ENCODE measurements at places on chromosomes 3 and 15.

GRCh38 chr3:107985496-107985895 is 105.3 kb downstream of the CD47 start:
- DNase-seq = no peak

DNA sequence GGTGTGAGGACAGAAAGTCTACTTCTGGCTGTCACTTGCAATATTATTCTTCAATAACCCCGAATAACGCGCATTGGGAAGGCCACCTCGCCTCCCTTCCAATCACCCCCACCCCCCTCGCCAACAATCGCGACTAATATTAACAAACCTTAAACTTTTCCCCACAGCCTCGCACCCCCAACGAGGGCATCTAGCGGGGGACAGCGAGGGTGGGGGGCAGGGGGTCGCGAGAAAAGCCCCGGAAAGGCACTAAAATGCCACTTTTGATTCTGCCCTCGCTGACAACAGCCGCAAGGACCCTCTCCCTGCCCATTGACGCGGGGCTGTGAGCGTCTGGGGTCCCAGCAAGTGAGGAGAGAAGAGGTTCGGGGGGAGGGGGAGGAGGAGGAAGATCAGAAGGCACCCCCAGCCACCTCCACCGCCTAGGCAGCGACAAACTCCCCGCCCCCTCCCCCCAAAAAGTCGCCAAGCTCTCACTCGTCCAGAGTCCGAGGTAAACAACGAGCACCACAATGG is 868 bp downstream of the SATB1 start:
- no peak for DNase-seq

GRCh38 chr3:204102-204501 is 7.5 kb downstream of the CHL1 start:
- no peak for DNase-seq

DNA sequence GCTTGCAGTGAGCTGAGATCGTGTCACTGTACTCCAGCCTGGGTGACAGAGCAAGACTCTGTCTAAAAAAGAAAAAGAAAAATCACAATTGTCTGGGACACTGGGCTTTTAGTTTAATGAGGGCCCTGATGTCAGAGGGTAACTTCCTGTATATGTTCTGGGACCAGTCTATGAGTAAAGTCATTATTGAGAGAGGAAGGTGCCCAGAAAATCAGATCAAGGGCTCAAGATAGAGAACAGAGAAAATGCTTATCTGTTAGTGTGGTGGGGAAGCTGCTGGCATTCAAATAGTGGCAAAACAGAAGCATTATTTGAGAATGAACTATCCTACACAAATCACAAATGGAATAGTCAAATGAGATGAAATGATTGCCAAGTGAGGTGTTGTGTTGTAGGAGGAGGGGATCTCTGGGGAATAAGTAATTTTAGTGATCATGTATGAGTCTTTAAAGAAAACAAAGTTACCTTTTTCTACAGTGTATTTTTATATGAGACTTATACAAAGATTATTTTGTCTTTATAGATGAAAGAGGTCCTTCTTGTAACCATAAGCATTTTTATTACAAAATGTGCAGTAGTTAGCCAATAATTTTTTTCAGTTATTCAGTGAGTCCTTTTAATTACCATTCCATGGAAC is 13.4 kb downstream of the ARIH2 start:
- no peak for DNase-seq

- DNase-seq = no peak
Measured at GRCh38 chr15:80777137-80777536, 2.0 kb upstream of the CEMIP start.

DNA sequence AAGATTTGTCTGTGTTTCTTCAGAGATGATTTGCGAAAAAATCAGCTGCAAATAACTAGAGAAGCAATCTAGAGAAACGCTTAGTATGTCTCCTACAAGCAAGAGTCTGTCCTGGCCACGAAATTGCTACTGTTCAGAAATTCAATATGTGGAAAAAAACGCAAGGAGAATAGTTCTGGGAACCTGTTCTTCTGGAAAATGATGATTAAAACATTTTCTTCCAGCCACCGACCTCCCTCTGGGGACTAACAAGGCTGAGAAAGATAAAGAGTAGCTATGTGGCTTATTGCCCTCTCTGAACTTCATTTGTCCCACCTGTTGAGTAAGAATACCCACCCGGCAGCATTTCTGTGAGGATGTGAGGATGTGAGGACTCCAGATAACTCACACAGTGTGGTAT is 31.6 kb downstream of the SNTN start:
- DNase-seq = no peak

DNA sequence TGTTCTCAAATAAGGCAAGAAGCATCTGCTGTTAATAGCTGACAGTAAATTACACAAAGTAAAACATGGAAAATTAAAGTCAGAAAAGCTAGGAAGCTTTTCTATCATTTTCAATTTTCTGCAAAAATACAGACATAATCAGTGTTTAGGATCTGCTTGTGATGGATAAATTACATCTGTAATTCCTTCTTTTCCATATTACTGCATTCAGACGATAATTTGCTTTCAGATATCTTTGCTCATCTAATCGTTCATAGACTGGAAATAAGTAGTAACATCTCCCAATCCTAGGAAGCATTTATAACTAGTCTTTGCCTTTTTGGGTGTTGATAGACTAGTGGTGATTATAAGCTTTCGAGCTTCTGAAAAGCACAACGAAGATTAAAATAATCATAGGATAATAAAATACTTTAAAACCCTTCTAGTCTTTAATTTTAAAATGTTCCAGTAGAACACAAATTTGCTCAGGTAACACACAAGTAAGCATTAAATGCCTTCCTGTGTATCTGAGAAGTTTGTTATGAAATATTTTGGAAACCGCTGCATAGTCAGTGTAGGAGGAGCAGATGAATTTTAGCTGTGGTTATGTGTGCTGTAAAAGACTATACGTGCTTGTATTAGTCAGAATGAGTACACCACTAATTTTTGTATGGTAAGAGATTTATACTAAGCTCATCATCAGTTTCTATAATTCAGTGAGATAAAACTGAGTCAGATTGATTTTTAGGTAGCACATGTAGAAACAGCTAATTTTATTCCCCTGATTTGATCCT is 41.0 kb downstream of the MBNL1 start:
- DNase-seq = no peak

DNA sequence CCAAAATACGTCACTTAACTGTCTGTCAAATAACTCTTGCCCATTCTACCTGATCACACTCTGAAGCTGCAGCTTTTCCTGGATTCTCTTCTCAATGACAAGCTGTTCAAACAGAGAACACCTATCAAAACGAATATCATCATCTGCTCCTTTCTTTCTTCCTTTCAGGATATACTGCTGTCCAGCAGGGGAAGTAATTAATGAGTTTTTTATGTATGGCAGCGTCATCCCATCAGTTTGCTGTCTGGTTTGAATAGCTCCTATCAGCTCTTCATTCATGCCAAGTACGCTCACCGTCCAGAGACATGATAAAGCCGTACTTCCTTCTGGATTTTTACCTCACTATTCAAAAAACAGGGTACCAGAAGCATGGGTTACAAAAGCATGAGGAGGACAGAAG is at the start of gene CHRM5:
CHRM5 (plus strand) TSS at position 274 of the 400 bp plus-strand sequence. CDS start 94,221 bp downstream, outside the sequence.
- no peak for DNase-seq

- DNase-seq = no peak
Measured at GRCh38 chr3:170631755-170632488, 46.0 kb upstream of the SLC7A14 start.

DNA sequence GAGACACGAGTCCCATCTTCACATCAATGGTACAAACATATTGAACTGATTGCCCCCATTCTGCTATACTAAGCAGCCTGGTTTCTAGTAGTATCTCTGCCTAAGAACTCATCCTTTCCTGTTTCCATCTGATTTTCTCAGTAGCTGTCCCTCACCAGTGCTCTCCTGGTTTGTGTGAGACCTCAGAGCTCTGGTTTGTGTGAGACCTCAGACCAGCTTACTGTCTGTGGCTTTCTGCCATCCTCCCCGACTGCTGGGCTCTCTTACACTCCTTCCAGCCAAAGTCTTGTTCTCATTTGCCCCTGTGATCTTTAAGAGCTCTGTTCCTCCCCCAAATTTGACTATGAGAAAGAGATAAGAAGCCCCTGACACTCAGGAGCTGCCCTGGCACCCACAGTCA is 41.1 kb upstream of the NEDD4 start:
- DNase-seq = no peak

DNA sequence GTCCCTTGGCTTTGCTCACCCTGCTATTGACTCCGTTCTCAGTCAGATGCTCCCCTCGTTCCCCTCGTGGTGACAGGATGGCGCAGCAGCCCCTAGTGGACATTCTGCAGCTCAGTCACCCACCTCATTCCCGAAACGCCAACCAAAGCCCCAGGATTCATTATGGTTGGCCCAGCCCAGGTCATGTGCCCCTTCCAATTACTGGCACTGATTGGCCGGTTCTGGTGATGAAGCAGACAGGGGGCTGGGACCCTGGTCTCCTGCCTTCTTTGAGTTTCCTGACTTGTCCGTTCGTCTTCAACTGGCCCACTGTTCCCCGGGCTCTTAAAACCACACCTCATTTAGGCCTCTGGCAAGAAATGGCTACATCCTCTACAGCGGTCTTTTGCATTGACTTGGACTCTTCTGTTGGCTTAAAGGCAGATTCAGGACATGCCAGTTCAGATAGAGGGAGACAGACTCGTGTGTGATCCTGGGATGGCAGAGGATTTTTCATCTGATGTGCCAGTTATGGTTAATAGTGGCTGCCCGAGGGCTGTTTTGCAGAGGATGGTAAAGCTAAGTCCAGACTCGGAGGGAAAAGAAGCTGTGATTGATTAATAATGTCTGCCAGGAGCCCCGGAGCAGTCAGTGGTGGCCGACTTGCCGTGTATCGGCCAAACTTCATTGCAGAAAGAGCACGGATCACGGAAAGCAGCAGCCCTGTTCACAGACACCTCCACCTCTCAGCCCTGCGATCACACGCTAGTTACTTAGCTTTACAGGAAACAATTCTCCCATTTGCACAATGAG is 37.8 kb downstream of the LSM3 start:
- DNase-seq = no peak

DNA sequence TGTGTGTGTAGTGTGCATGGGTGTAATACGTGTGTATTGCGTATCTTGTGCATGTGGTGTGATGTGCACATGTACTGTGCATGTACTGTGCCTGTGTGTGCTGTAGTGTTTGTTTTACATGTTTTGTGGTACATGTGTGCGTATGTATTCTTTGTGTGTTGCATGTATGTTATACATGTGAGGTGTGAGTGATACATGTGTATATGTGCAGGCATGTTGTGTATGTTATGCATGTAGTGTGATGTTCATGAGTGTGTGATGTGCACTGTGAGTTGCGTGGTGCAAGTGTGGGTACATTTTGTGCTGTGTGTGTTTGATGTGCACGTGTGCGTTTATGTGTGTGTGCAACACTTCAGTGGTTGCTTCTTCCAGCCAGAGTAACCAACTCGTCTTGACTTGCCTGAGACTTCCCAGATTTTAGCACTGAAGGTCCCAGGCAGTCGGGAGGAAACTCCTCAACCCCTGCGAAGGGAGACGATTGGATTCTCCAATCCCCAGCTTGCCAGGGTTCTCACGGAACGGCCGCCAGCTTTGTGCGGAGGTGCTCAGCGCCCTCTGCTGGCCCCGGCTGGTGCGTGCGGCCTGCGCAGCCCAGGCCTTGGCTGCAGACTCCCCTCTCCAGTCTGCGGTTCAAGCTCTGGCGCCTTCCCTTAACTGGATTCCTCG is 3.6 kb downstream of the GALNT15 start:
- DNase-seq = peak; percentile 50
